ENCODE measurements at places on chromosomes 2 and 18.

- no peak for DNase-seq
These were observed 448.5 kb downstream of the ZEB2 start for GRCh38 chr2:144071461-144071860.

DNA sequence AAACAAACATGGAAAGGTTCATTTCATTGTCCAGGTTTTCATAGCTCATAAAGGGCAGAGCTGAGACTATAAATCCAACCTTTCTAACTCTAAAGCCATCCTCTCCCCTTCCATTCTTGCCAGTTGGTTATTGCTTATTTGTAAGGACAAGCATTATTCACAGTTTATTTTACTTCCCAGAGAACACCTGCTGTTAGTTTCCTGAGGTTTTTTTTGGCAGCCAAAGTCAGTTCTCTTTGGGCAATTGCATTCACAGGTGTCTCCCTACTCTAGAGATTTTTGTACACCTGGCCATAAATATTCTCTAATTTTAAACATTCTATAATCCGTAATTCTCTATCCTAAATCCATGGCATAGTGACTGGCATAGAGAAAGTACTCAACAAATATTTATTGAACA lies 87.3 kb upstream of the SPHKAP start:
- DNase-seq, result peak; percentile 64

DNA sequence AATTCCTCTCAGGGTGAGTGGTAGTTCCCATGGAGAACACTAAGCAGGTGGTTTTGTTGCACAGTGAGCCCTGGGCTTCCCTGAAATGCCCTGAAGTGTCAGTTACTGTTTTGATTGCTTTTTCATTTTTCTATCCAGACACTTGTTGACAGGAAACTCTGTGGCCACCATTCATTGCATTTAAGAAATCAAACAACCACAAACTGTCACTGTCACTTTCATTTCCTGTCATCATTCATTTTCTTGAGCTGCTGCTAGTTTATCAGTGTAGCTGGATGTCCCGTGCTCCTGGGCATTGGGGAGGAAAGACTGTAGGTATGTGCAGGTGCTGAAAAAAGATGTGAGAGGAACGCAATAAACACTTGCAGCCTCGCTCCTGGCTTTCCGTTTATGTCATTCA lies 891.6 kb upstream of the ZEB2 start:
- no peak for DNase-seq

GRCh38 chr18:45110577-45111501 lies 430.2 kb downstream of the SETBP1 start:
- no peak for DNase-seq

- no peak for DNase-seq
These were observed 111.0 kb upstream of the MAP3K20 start for GRCh38 chr2:172964511-172965139.

DNA sequence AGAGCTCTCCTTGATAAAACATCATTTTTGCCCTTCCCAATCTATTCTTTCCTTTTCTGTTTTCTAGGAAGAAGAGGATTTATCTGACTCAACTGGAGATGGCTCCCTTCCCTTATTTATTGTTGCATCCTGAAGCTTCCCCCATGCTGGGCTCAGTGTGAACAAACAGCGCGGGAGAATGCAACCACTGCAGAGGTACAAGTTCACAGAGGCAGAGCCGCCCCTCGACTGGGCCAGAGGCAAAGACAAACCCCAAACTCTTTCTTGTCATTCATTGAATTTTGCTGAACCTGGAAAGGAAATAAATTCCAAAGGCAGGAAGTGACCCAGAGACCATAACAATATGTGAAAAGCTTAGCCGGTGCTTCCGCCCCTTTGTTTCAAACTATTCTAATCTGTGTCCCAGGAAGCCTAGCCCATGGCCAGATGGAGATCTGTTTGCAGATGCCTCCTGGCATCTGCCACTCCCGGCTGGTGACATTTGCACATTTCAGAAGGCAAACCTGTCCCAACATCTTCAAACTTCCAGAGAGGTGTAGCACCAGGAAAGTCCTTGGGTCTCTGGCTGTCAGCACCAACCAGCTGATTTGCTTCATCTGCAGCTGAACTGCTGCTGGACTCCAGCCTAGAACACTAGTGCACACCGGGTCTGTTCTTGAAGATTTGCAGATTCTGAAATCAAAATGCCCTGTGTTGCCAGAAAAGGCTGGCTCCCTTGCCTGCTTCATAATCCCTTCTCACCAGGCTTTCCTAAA lies 79.4 kb upstream of the MAP4K3 start:
- DNase-seq, result no peak

- DNase-seq, result peak; percentile 51
These were observed 133.8 kb downstream of the ARL4C start for GRCh38 chr2:234363011-234363487.

DNA sequence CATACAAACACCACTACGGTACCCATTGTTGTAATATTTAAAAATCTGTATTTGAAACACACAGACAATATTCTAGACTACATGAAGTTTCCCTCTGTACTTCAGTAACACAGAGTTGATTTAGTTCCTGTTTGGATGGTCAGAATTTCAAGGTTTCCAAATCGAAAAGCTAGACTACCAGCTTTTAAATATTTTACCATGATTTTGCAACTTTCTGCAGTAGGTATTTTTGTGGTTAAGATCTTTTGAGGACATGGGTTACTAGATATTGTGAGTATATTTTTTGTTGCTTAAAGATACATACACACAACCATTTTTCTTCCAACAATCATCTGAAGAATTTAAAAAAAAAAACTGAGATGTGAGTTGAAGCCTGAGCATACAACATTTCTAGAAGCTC lies 10.9 kb downstream of the SERPINB5 start:
- DNase-seq, result no peak

- no peak for DNase-seq
These were observed 33.3 kb upstream of the MAT2A start for GRCh38 chr2:85505551-85506238.

- DNase-seq, result no peak
These were observed 131.7 kb downstream of the NRP2 start for GRCh38 chr2:205814039-205814364.

- DNase-seq, result no peak
These were observed 894 bp upstream of the FARSB start for GRCh38 chr2:222656526-222657446.

GRCh38 chr2:241576293-241576654 lies 17.7 kb downstream of the BOK start:
- no peak for DNase-seq

GRCh38 chr2:54081574-54081973 lies 33.8 kb upstream of the ACYP2 start:
- DNase-seq, result no peak

- no peak for DNase-seq
These were observed 160.7 kb downstream of the FSHR start for GRCh38 chr2:48993576-48993975.

DNA sequence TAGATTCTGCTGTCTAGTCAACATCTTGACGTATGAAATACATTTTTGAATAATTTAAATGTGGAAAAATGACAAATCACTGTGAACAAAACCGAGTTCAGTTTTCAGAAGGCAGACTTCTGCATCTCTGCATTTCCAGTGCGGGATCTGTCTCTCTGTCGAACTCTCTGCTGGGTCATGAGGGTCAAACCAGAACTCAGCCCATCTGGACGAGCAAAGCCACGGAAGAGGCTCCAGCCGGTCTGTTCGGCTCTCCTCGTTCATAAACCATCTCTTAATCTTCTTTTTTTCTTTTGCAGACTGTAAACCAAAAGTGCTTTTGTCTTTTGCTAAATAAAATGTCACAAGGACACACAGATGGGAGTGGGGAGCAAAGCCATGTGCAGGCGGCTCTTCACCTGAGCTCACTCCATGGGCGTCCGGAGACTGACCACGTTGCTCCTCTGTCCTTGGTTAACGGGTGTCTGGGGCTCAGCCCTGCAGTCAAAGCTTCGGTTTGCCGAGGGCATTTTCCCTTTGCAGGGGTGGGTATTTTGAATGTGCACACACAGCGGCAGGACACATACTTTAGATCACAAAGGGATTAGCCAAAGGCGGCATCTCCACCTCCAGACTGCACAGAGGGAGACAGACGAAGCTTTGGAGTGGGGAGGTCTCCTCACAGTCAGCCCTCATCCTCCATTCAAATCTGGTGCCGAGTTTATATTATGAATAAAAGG lies 737.9 kb upstream of the SALL3 start:
- DNase-seq, result peak; percentile 25

GRCh38 chr2:130381619-130382018 lies 25.8 kb downstream of the PTPN18 start:
- no peak for DNase-seq

DNA sequence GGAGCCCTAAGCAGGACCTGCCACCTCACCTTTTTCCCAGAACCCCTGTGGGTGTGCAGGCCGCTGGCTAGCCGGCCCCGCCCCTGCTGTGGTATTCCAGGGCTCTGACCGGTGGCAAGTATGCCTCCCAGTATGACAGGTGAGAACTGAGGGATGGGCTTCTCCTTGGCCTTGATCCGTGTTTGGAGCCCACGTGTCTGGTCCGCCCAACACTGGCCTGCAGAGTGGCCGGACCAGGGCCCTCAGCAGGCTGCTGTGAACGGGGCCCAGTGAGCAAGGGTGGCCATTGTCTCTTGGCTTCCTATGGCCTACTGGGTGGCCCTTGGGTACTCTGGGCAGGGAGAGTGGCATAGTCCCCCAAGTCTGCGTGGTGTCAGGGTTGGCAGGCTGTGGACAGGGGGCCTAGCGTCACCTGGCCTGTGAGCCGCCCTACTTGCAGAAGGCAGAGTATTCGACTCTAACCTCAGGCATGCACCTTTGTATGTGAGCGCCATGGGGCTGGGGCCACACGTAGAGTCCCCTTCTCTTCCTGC lies 1.8 kb downstream of the RNPEPL1 start:
- no peak for DNase-seq

- DNase-seq, result no peak
These were observed 52.6 kb downstream of the MRPL35 start for GRCh38 chr2:86251840-86252266.

DNA sequence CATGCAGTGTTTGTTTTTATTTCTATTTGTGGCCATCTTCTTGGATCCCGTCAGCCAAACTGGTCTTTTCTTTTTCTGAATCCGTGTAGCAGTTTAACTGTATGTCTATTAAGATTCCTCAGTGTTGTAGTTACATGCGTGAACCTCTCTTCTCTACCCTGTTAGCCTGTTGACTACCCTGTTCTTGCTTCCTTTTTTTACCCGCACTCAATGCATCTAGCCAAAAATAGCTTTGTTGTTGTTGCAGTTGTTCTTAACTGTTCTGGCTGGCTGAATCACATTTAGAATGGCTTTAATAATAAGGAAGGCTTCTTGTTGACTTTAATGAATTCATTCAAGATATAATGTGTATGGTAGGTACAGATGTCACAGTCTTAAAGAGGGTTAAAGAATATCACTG lies 137.1 kb downstream of the LCLAT1 start:
- DNase-seq, result no peak

DNA sequence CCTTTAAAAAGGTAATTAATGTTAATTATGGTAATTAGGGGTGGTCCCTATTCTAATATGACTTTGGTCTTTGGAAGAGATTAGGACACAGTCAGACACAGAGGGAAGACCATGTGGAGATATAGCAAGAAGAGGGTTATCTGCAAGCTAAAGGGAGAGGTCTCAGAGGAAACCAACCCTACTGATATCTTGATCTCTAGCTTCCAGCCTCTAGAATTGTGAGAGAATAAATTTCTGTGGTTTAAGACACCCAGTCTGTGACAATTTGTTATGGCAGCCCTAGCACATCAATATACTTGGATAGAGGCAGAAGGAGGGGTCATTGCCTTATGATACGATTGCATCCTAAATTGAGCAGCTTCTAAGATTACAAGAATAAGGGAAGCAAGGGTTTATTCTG lies 21.3 kb upstream of the NT5C1B start:
- no peak for DNase-seq

GRCh38 chr18:46435031-46435430 lies 222.0 kb downstream of the LOXHD1 start:
- DNase-seq, result no peak

GRCh38 chr2:221924576-221924975 lies 352.5 kb upstream of the EPHA4 start:
- DNase-seq, result no peak

DNA sequence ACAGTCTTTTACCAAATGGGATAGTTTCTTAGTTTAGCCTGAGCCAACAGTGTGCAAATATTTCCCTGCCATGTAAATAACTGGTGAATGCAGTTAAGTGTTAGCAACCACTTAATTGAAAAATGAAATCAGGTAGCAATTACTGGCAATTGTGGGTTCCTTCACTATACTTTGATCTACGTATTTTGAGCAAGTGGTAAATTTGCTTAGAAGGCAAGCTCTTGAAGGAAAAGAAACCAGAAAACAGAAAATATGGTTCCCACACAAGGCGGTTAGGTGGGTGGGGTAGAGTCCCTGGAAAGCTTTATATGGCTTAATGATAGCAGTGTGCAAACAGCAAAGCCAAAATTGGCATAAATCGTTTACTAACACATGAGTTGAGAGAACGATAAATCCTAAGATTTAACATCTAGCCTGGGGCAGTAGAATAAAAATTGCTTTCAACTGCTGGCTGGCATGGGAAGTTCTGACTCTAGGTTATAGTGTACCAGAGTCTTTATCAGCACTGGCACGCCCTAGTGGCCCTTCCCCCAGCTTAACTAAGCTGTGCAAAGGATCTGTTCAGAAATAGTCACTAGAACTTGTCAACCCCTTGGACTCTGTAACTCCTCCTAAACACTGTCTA lies 17.0 kb downstream of the SLC9A2 start:
- DNase-seq, result no peak

DNA sequence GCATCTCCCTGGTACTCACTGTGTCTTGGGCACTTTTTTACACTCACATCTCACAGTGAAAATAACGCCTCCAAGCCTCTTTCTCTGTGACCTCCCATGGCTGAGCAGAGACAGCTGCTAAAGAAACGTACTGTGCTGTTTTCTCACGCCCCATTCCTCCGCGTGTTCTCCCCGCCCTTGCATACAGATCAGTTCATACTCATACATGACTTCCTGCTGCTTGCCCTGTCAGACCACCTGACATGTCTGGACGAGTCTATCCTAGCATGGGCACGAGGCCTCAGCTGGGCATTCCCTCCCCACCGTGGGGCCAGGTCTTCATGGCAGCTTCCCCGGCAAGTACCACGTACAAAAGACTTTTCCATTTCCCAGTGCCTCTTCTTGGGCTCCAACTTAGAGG lies 21.2 kb upstream of the IL1A start:
- DNase-seq, result no peak

- DNase-seq, result no peak
These were observed 150.5 kb downstream of the TANC1 start for GRCh38 chr2:159118859-159119500.

- DNase-seq, result no peak
These were observed 56.9 kb downstream of the E2F6 start for GRCh38 chr2:11408959-11409571.

GRCh38 chr2:234823196-234823876 lies 128.5 kb upstream of the SH3BP4 start:
- no peak for DNase-seq

DNA sequence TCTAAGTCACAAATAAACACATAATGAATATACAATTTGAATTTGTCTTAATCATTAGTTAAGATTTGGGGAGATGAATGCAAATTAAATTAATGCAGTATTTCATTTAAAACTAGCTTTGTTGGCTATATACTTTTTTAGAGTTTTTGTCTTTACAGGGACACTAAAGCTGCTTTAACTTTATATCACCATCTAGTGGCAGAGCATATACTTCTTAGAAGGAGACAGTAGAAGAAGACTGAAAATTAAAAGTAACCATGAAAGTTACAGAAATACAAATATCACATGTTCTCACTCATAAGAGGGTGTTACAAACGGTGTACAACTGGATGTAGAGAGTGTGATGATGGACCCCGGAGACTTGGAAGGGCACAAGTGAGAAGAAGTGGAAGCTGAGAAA lies 268.3 kb upstream of the NETO1 start:
- no peak for DNase-seq

- no peak for DNase-seq
These were observed 112.6 kb upstream of the YPEL5 start for GRCh38 chr2:30034052-30034775.
